ENCODE measurements at places on chromosomes 6 and 20. TPM values are rescaled to one million over a fixed set of nuclear protein-coding genes. Genes with fewer than 3 reads are reported as not detected.

ABHD16B gene
- total RNA-seq = not detected

INSM1 gene
- total RNA-seq = not detected

CDKAL1 gene
- total RNA-seq = 15.0 TPM

ID1 gene
- total RNA-seq = 27.4 TPM

PPDPF gene
- 39.5 TPM for total RNA-seq

HTR1E gene
- not detected for total RNA-seq

NQO2 gene
- 18.7 TPM for total RNA-seq

ADGRF5 gene
- 0.26 TPM for total RNA-seq

OR12D3 gene
- not detected for total RNA-seq

DEF6 gene
- total RNA-seq = 0.51 TPM

DNA sequence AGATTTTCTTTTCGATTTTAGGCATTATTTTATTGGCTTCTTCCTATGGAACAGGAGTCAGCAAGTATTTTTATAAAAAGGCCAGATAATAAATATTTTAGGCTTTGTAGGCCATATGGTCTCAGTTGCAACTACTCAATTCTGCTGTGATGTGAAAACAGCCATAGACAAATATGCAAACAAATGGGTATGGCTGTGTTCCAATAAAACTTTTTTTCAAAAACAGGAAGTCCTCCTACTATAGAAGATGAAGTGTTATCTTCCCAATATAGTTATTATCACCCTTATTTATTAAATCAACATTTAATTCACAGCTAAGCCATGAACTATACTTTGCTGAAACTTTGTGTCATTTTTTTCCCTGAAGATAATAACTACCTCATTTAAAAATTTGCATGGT lies 57.2 kb downstream of the CHD6 start:
- no peak for DNase-seq
- no peak overlapping the region for H3K27ac ChIP-seq
- H3K36me3 ChIP-seq = no peaks in the 10 kb centered on the region
- no peak overlapping the region for H3K4me3 ChIP-seq
- no peaks in the 10 kb centered on the region for H3K4me1 ChIP-seq

DNA sequence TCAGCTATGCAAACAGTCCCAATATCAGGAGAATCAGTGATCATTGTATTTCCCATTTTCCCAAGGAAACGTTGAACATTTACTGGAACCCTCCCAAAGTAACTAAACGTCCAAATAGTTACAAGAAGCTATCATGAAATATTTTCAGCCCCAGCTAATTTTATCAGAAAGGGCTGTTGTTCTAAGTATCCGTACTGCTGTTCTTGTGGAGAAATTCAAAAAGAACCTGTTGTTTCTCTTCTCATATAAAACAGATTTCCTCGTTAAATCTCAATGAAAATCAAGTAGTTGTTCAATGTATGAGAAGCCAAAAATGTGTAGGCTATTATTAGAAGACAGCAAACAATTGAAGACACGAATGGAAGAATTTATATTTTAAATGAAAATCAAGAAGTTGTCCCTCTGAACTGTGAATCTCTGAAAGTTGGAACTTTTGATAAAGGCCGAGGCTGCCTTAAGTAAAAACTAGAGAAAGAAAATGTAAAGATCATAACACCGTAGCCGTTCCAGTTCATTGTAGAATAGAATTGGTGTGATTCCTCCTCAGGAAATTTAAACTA lies 107.7 kb downstream of the HFE start:
- peak overlapping the region; percentile 87 for H3K4me3 ChIP-seq
- peak overlapping the region; percentile 86 for H3K27ac ChIP-seq
- H3K4me1 ChIP-seq = peaks cover 3% of the 10 kb centered on the region
- H3K27me3 ChIP-seq = no peaks in the 10 kb centered on the region

DNA sequence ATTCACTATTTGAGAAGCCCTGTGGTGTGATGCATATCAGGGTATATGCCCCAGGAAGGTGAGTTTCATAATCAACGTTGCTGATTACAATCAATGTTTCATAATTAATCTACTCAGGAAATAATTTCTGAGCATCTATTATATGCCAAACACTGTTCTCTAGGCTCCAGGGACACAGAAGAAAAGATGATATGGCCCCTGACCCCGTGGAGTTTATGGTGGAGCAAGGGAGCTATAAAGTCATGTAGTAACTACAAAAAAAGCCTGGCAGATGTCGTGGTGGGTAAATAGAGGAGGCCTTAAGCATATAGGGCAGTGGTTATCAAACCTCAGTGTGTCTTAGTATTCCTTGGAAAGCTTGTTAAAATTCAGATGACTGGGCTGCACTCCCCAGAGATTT lies 40.1 kb upstream of the BCAS1 start:
- no peaks in the 10 kb centered on the region for H3K36me3 ChIP-seq
- no peaks in the 10 kb centered on the region for H3K27me3 ChIP-seq
- DNase-seq = no peak
- H3K4me3 ChIP-seq = no peak overlapping the region
- H3K27ac ChIP-seq = no peak overlapping the region
- H3K4me1 ChIP-seq = peaks cover under 1% of the 10 kb centered on the region

GRCh38 chr6:56349194-56349593 lies 101.8 kb upstream of the COL21A1 start:
- peaks cover 11% of the 10 kb centered on the region for H3K4me1 ChIP-seq
- DNase-seq = peak; percentile 74
- H3K36me3 ChIP-seq = no peaks in the 10 kb centered on the region
- H3K4me3 ChIP-seq = no peak overlapping the region

DNA sequence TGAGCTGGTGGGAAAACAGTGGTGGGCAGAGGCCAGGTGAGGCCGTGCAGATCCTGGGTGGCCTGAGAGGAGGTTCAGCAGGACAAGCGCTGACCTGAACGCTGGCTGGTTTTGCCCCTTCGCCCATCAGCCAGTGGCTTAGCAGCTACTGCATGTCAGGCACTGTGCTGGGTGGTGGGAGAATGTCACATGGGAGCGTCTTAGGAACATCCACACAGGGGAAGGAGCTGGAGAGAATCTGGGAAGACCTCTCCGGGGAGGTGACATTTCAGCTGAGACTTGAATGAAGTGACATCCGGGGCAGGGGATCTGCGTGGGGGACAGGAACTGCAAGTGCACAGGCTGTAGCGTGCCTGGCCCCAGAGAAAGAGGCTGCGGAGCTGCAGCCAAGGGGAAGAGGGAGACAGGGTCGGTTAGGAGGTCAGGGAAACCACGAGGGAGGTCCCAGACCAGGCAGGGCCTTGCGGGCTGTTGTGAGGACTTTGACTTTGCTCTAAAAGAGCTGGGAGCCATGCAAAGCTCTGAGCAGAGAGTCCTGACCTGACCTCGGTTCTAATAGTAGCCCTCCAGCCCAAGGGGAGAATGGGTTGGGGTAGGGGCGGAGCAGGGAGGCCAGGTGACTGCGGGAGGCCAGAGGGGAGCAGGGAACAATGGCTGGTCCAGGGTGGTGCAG lies 156.8 kb upstream of the PTPN1 start:
- H3K27me3 ChIP-seq = no peaks in the 10 kb centered on the region
- no peak for DNase-seq
- H3K36me3 ChIP-seq = no peaks in the 10 kb centered on the region
- no peaks in the 10 kb centered on the region for H3K4me1 ChIP-seq

DNA sequence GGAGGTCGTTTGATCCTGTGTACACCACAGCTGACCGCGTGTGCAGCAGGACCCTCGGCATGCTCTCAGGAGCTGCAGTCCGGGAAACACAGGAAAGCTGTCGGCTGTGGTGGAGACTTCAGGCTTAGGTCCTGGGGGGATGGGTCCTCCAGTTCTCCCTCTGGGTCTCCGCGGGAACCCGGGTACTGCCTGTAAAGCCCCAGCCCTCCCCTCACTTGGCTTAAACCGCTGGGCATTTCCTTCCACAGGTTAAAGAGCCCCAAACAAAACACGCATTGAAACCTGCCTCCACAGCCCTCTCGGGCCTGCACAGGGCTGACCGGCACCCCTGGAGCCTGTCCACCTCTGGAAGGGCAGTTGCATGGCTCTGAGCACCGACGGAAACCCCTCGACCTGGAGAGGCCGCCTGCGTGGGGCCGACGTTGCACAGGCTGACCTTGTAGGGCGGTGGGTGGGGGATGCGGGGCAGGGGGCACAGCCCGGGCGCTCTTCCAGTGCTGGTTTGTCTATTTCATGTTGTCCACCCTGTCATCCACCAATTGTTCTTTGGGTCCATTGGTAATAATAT lies 59.1 kb downstream of the DACT2 start:
- no peak overlapping the region for H3K4me3 ChIP-seq
- no peak overlapping the region for H3K27ac ChIP-seq
- DNase-seq = no peak
- no peaks in the 10 kb centered on the region for H3K36me3 ChIP-seq

- H3K4me1 ChIP-seq = peaks cover 2% of the 10 kb centered on the region
- H3K4me3 ChIP-seq = no peak overlapping the region
- H3K27ac ChIP-seq = no peak overlapping the region
- H3K27me3 ChIP-seq = no peaks in the 10 kb centered on the region
- DNase-seq = no peak
These were observed 17.7 kb upstream of the FYN start for GRCh38 chr6:111890988-111891387.

DNA sequence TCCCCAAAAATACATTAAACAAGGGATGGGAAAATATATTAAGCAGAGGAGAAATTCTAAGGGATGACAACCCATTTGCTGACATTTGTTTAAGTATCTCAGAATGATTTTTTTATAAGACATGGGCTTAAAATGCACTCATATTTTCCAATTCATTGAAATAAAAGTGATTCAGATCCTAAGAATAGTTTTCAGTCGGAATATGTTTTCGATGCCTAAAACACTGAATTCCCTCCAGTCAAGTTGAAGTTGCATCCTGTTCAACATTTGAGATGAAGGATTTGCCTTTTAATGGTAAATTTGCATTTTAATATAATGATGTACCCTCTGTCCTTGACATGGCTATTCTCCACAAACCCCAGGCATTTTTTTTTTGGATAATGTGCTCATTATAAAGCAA lies 79.3 kb downstream of the PTCHD4 start:
- no peaks in the 10 kb centered on the region for H3K4me1 ChIP-seq
- no peaks in the 10 kb centered on the region for H3K36me3 ChIP-seq
- no peak overlapping the region for H3K4me3 ChIP-seq
- H3K27ac ChIP-seq = no peak overlapping the region
- DNase-seq = peak; percentile 2
- H3K27me3 ChIP-seq = no peaks in the 10 kb centered on the region

DNA sequence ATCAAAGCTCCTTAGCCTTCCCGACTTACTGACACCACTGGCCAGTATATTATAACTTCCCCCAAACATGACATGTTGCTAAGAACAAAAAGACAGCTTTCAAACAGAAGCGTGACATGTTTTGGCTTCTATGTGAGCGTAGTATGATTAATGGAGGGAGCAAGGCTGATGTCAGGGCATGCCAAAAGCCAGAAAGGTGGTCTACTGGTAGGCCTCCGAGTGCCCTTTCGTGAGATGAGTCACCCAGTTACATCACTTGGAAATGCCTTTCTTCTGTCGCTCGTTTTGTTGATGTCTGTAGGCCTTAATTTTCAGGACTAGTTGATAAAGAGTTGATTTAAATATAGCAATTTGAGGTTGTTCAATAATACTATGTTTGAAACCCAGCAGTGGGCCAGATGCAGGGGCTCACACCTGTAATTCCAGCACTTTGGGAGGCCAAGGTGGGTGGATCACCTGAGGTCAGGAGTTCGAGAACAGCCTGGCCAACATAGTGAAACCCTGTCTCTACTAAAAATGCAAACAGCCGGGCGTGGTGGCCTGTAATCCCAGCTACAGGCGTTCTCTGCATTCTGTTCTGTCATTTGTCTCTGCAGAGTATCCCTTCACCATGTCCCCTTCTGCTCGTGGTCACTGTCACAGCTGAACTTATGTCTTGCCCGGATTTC lies 53.3 kb downstream of the CNKSR3 start:
- no peak overlapping the region for H3K4me3 ChIP-seq
- H3K36me3 ChIP-seq = no peaks in the 10 kb centered on the region
- H3K27me3 ChIP-seq = no peaks in the 10 kb centered on the region
- no peaks in the 10 kb centered on the region for H3K4me1 ChIP-seq

- DNase-seq = peak; percentile 26
- no peaks in the 10 kb centered on the region for H3K27me3 ChIP-seq
- H3K36me3 ChIP-seq = no peaks in the 10 kb centered on the region
- no peak overlapping the region for H3K4me3 ChIP-seq
These were observed 1.3 kb downstream of the EPPIN start for GRCh38 chr20:45545754-45546453.

DNA sequence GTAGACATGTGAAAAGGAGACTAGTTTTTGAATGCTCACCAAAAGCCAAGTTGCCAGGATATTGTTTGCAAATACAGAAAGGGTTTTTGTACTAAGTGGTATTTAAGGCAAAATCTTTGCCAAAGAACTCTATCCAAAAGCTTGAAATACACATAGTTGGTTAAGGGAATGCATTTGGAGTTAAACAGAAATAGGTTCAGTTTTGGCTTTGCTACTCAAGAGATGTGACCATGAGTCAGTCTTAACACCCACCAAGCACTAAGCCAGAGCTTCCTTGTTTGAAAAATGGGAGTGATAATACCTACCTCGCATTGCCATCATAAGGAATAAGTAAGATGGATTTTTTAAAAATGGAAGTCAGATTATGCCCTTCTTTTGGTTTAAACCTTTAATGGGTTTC lies 191.7 kb upstream of the LAMP5 start:
- H3K36me3 ChIP-seq = no peaks in the 10 kb centered on the region
- H3K27me3 ChIP-seq = no peaks in the 10 kb centered on the region
- peaks cover 2% of the 10 kb centered on the region for H3K4me1 ChIP-seq
- no peak for DNase-seq
- no peak overlapping the region for H3K27ac ChIP-seq
- H3K4me3 ChIP-seq = no peak overlapping the region

GRCh38 chr6:31871046-31871659 lies 7.6 kb downstream of the SLC44A4 start:
- no peak overlapping the region for H3K27ac ChIP-seq
- no peaks in the 10 kb centered on the region for H3K36me3 ChIP-seq
- DNase-seq = peak; percentile 36
- H3K4me1 ChIP-seq = no peaks in the 10 kb centered on the region
- H3K27me3 ChIP-seq = no peaks in the 10 kb centered on the region

DNA sequence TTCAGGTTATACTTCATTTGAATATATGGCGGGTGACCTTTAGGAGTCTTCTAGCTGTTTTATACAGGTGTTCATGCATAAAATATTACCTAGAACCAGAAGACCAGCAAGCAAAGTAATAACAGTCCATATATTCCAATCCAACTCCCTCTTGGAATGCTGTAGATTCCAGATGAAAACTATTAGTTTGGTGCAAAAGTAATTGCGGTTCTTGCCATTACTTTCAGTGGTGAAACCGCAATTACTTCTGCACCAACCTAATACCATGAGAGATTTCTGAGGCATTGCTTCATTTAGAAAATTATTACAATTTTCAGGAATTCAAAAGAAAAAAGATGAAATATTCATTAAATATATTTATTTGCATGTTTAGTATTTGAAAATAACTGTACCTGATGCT lies 62.6 kb downstream of the FAM83B start:
- H3K4me3 ChIP-seq = no peak overlapping the region
- no peak for DNase-seq
- H3K36me3 ChIP-seq = no peaks in the 10 kb centered on the region
- no peak overlapping the region for H3K27ac ChIP-seq
- H3K4me1 ChIP-seq = no peaks in the 10 kb centered on the region

- DNase-seq = no peak
- H3K27me3 ChIP-seq = no peaks in the 10 kb centered on the region
- H3K36me3 ChIP-seq = peaks cover 2% of the 10 kb centered on the region
- no peak overlapping the region for H3K4me3 ChIP-seq
These were observed 164.2 kb upstream of the SUPT3H start for GRCh38 chr6:45541934-45542333.

GRCh38 chr6:116528780-116529179 lies 16.7 kb downstream of the TRAPPC3L start:
- no peaks in the 10 kb centered on the region for H3K36me3 ChIP-seq
- no peak overlapping the region for H3K27ac ChIP-seq
- H3K4me1 ChIP-seq = peaks cover 3% of the 10 kb centered on the region
- DNase-seq = peak; percentile 58
- no peaks in the 10 kb centered on the region for H3K27me3 ChIP-seq
